ENCODE measurements at places on chromosomes 11 and 22.
A peak's percentile ranks its signal among the peaks of the same experiment; 100 is the strongest.

GRCh38 chr22:36757668-36758211 lies 18.2 kb downstream of the IFT27 start:
- DNase-seq, result peak; percentile 58

DNA sequence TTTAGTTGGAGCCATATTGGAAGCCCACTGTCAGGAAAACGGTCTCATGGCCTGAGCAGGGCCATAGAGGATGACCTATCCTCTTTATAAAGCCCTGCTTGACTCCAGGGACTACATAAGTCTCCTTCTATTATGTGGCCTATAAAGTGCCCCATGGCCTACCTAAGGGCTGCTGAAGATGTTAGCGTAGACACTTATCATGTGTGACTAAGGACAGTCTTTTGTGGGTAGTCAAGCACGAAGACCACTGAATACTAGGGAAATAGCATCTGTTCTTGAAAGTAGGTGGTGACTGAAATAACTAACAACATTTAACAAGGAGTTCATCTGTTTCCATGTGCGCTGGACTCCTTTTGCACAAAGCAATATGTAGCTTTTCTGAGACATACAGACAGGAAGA lies 117.1 kb downstream of the SWAP70 start:
- no peak for DNase-seq

DNA sequence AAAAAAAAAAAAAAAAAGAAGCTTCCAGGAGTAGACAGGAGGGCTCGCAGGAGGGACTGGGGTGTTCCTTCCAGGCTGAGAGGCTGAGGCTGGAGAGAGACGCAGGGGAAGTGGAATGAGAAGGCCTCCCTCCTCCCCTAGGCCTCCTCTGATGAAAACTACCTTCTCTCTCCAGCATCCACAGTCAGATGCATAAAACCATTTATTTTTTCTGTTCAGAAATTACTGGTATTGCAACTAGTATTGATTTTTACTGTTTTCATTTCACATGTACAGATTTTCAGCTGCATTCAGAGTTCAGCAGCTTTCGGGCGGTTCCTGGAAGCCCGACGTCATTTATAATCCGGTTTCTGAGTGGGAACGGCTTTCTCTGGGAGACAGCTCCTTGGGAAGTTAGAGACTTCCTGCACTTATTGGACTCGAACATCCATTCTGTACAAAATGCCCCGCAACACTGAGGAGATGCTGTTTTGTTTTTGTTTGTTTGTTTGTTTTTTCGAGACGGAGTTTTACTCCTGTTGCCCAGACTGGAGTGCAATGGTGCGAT lies 6.9 kb upstream of the NFAM1 start:
- DNase-seq, result no peak

DNA sequence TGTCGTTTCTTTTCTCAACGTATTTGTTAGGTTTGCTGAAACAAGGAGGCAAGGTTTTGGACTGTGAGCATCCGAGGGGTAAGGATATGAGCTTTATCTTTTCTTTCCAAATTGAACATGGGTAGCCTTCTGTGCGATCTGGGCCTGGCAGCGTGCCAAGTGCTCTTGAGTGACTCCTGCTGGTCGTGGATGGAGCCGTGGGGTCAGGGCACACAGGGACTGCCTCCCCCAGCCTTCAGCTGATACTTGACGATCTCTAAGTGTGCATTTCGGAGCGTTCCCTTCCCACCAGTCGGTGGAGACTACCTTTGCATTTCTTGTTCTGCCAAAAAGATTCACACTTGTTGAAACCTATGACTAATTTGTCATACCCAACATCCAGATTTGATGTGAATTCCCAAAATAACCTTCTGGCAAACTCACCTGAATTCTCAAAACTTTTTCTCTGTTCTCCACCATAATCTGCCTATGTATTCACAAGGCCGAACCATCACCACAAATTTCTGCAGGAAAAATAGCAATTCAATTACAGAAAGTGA lies 40.1 kb upstream of the CLMP start:
- DNase-seq, result no peak

DNA sequence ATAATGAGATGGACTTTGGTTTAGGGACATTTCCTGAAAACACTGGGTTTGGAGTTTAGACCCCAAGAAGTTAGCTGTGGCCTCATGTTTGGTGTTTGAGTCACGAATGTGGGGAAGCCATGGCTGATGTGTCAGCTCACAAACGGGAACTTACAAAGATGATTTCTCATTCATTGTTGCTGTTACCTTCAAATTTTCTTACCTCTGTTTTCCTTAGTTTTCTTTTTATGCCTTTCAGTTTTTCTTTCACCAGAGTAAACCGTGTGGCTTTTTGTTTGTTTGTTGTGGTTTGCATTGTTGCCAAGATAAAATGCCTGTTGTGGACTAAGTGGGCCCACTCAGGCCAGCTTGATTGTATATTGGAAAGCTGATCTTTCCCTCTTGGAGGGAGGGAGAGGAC lies 89.1 kb downstream of the SWAP70 start:
- no peak for DNase-seq

- DNase-seq, result no peak
Observed at GRCh38 chr11:114228435-114229411, 67.5 kb upstream of the NNMT start.

GRCh38 chr11:2702771-2703362 lies 3.1 kb upstream of the KCNQ1OT1 start:
- DNase-seq, result no peak

GRCh38 chr11:766106-766935 lies 11.0 kb downstream of the GATD1 start:
- no peak for DNase-seq

GRCh38 chr22:17808693-17809403 lies 34.6 kb upstream of the BID start:
- no peak for DNase-seq

DNA sequence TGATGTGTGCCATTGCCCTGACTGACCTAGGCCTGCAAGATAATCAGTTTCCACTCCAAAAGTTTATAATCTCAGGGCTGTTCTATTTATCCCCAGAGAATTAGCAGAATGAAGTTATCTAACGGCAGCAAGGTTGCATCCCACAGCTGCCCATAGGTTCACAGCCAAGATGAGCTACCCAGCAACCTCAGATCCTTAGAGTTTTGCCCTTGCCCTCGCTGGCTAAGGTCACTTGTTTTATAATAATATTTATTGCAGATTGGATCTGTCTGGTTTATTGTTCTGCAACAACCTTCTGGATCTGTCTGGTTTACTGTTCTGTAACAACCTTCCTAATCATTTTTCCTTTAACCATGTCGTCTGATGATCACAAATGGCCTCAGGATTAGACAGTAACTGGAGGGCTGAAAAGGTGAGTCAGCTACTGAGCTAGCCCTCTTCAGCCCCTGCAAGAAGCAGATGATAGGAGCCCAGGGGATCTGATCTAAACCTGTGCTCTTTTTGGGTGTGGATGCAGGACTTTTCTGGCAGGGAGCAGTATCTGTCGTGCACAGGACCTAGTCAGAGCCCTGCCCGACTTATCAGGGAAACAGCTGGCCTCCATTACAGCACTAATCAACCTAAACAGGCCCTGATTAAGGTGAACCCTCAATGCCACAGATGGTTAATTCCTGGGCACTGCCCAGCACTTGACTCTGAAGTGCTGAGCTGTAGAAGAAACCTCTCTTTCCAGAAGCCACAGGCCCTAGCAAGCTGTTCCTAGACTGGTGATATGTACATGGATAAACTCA lies 642.9 kb upstream of the KIRREL3 start:
- DNase-seq, result no peak

DNA sequence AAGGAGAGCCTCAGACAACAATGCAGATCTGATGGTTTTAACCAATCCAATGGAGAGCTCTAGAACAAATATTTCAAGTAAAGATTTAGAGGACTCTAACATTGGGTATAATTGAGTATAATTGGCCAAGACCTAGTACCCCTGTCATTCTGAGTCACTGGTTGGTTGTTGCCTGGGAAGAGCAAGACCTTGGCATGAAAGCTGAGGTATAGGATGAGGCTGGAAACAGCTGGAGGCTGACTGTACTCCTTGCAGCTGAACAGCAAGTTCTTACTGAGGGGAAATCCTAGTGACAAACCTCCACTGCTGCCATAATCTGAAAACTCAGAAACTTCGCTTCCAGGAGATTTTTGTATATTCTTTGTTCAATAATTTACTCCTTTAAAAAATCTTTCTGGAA lies 54.3 kb upstream of the MUC15 start:
- no peak for DNase-seq

DNA sequence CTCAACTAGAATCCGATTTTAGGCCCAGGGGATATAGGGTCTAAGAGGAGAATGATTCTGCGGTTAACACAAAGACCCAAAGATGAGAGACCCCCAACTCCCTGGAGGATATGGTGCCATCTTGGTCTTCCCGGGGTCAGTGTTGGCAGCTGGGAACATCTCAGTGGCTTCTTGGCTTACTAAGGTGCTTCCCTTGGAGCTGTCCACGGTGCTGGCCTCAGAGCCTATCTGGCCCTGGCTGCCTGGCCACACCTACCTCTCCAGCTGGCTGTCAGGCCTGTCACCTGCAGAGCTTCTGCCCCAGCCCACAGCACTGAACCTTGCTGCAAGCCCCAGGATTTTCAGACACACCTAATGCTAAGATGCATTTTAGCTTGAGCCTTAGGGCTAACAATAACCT lies 70.7 kb upstream of the THY1 start:
- peak; percentile 27 for DNase-seq

- no peak for DNase-seq
Observed at GRCh38 chr11:66224226-66224855, 44.1 kb upstream of the RAB1B start.

- peak; percentile 53 for DNase-seq
Observed at GRCh38 chr22:38442967-38443627, 11.9 kb downstream of the KCNJ4 start.

- no peak for DNase-seq
Observed at GRCh38 chr11:76653012-76653673, 17.4 kb downstream of the LRRC32 start.

DNA sequence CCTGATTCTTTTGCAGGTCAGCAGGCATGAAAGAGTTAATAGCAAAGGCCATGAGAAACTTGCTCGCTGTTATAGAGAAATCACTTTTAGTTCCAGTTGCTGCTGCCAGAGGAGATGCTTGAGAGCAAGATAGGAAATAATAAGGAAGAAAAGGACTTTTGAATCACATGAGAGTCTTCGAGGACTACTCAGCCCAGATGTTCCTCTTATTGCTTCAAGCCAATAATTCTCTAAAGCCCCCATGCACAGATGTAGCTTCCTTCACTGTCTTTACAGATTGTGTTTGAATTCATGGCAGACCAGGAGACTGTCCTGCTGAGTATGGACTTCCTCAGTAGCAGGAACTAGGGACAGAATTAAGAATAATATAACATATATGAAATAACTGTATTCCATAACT lies 50.1 kb upstream of the OLFML1 start:
- DNase-seq, result no peak

DNA sequence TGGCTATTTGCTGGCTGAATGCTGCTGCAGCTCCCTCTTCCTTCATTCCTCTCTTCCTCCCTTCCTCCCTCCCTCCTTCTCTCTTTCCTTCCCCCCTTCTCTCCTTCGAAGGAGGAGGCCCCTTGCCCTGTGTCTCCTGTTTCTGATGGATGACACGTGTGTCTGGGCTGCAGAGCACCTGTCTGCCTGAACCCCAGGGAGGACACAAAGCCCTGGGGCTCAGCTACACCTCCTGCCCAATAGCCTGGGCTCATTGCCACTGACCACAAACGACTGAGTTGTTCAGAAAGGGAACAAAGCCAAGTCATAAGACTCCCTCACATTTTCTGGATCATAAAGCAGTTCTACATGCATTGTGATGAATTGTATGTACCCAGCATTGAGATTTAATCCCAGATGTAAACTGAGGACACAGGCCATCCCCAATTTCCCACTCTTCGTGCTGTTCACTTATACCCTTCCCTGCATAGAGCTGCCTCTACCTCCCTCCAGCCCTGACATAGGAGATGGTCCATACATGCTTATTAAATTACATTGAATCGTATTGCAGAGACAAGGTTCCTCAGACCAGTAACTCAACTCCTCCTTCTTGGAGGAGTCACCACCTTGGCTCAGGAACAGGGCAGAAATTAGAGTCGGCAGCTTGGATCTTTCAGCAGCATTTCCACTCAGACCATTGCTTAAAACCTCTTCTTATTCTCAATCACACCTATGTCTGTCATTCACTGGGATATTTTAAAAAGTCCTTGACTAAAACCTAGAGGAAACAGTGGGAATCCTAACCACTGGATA lies 1.2 kb downstream of the CSRP3 start:
- no peak for DNase-seq

DNA sequence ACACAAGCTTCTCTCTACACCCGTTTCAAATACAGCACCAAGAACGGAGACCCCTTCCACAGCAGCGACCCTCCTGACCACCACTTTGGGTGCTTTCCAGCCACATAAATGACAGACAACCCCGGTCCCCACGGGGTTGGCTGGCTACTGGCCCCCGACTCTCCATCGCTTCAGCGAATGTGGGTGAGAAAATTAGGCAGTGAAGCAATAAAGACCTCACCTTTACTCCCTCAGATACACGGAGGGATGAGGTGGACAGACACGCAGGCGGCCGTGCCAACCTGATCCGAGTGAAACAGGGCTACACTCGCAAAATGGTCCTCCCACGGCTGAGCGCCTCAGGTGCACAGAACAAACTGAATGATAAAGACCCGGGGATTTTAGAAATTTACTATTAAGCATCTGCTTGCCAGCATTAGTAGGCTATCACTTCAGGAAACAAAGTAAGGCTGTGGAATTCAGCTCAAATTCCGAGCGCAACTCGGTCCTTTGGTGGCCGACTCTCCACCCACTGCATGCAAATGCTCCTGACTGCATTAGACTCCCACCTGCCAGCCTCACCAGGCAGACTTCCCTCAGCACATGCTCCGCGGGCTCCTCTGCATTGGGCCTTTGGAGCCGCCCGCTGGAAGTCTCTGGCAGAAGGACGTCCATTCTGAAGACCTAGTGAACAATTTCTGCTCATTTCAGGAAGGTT lies 12.8 kb upstream of the EFCAB6 start:
- no peak for DNase-seq

DNA sequence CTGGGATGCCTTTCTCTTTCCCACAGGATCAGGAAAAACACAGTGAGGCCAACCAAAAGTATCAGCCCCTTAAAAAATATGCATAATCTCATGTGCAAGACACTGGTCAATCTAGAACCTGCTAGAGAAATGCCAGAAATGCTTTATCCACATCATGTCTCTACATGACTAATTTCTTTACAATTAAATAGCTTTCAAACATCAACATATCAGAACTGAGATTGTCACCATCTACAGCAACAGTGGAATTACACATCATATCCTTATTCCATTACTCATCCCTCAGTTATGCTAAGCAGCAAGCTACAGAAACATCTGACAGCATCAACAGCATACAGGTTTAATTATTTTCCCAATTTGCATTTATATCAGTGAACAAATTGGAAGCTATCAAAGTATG lies 78.8 kb downstream of the DDIAS start:
- peak; percentile 38 for DNase-seq

DNA sequence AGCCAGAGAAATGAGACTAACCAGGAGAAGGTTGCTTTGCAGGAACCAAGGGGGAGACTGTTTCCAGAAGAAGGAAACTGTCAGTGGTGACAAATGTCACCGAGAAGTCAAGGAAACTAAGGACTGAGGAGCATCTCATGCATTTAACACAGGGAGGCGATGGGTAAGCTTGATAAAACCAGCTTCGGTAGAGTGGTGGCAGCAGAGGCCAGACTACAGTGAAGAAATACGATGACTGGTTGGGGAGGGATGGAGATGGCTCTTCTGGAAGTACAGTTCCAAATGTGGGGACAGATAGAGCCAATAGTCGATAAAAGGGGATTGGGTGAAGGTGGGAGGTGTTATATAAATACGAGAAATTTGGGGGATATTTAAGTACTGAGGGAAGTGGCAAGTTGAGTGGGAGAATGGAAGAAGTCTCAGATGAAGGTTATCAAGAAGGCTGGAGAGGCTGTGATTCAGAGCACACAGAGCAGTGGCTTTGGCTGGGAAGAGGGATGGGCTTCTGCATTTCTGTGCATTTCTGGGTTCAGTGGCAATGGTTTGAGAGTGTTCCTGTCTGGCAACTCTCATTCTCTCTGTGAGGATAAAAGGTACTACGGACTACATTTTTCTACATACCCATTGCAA lies 29.2 kb downstream of the SC5D start:
- DNase-seq, result no peak
